ENCODE measurements at places on chromosomes 7 and 10. TPM values are rescaled to one million over a fixed set of nuclear protein-coding genes. Genes with fewer than 3 reads are reported as not detected.

The PIP gene
- total RNA-seq: not detected

The CPXM2 gene
- total RNA-seq: not detected

The DPYSL4 gene
- 19.9 TPM for total RNA-seq

The HOXA1 gene
- total RNA-seq: 2.7 TPM

The ICA1 gene
- total RNA-seq: 3.7 TPM

The TMEM120A gene
- total RNA-seq: 36.0 TPM

The TRIM73 gene
- total RNA-seq: 3.1 TPM

The TRDMT1 gene
- 3.1 TPM for total RNA-seq

The WEE2 gene
- total RNA-seq: not detected

The PLEKHS1 gene
- total RNA-seq: not detected

The SLC13A1 gene
- total RNA-seq: not detected

The STOX1 gene
- 1.9 TPM for total RNA-seq

The SMKR1 gene
- not detected for total RNA-seq

The NDUFA5 gene
- total RNA-seq: 52.3 TPM

The SNCG gene
- total RNA-seq: 1.5 TPM

The ADAM12 gene
- 166 TPM for total RNA-seq

The BTBD16 gene
- total RNA-seq: 0.29 TPM

The REPIN1 gene
- 65.8 TPM for total RNA-seq

The CALML5 gene
- not detected for total RNA-seq

The EN2 gene
- 0.15 TPM for total RNA-seq

The RGR gene
- not detected for total RNA-seq

The UNCX gene
- total RNA-seq: not detected

The SUN1 gene
- total RNA-seq: 134 TPM

The CTAGE8 gene
- total RNA-seq: 1.4 TPM

The PNLIP gene
- total RNA-seq: not detected

The SVIL gene
- total RNA-seq: 136 TPM

The HYAL4 gene
- not detected for total RNA-seq

The PON1 gene
- not detected for total RNA-seq

The UTF1 gene
- total RNA-seq: not detected

The ACTL6B gene
- not detected for total RNA-seq

The CYP2C19 gene
- 0.12 TPM for total RNA-seq

The EZH2 gene
- 11.0 TPM for total RNA-seq

The ARMH3 gene
- 18.1 TPM for total RNA-seq

The EGR2 gene
- 17.8 TPM for total RNA-seq

The BAMBI gene
- total RNA-seq: 17.0 TPM

The STRIP2 gene
- 1.2 TPM for total RNA-seq

The TMEM130 gene
- 19.3 TPM for total RNA-seq

The ANKRD2 gene
- total RNA-seq: 0.60 TPM

The MSMB gene
- total RNA-seq: not detected

The GJD4 gene
- total RNA-seq: not detected

The SCART1 gene
- total RNA-seq: 2.4 TPM

The CCL26 gene
- not detected for total RNA-seq

The HOXA10 gene
- 0.12 TPM for total RNA-seq

The VSIR gene
- 1.3 TPM for total RNA-seq

The SLF2 gene
- 20.6 TPM for total RNA-seq

The SPAG6 gene
- not detected for total RNA-seq

The ANKIB1 gene
- 76.3 TPM for total RNA-seq

The TMEM243 gene
- total RNA-seq: 22.5 TPM

The ANKRD1 gene
- 283 TPM for total RNA-seq

The IL2RA gene
- total RNA-seq: not detected

The DRGX gene
- not detected for total RNA-seq

The DPP6 gene
- total RNA-seq: not detected

The PRKCQ gene
- 0.15 TPM for total RNA-seq

The PLOD3 gene
- total RNA-seq: 156 TPM

The STK31 gene
- 0.13 TPM for total RNA-seq

Data from chondrocyte (in vitro differentiated cells).